ENCODE measurements at places on chromosomes 12 and 14. TPM values are rescaled to one million over a fixed set of nuclear protein-coding genes. Genes with fewer than 3 reads are reported as not detected.

GRCh38 chr14:34439090-34439489 lies 22.9 kb downstream of the SPTSSA start:
- H3K4me3 ChIP-seq = no peak overlapping the region
- no peak overlapping the region for H3K27ac ChIP-seq
- peaks cover 3% of the 10 kb centered on the region for H3K36me3 ChIP-seq
- H3K27me3 ChIP-seq = no peaks in the 10 kb centered on the region
- no peak for DNase-seq

GRCh38 chr14:85471156-85471555 lies 58.8 kb upstream of the FLRT2 start:
- DNase-seq = peak; percentile 84
- no peaks in the 10 kb centered on the region for H3K27me3 ChIP-seq
- no peaks in the 10 kb centered on the region for H3K36me3 ChIP-seq
- no peak overlapping the region for H3K4me3 ChIP-seq
- peak overlapping the region; percentile 76 for H3K27ac ChIP-seq
- H3K4me1 ChIP-seq = peaks cover 21% of the 10 kb centered on the region

GRCh38 chr14:102690509-102691286 lies 86.6 kb upstream of the TRAF3 start:
- H3K27ac ChIP-seq = no peak overlapping the region
- no peak for DNase-seq
- no peaks in the 10 kb centered on the region for H3K4me1 ChIP-seq

- no peak overlapping the region for H3K4me3 ChIP-seq
- no peaks in the 10 kb centered on the region for H3K27me3 ChIP-seq
- H3K27ac ChIP-seq = no peak overlapping the region
- H3K36me3 ChIP-seq = peaks cover 36% of the 10 kb centered on the region
- H3K4me1 ChIP-seq = no peaks in the 10 kb centered on the region
These were observed 32.0 kb downstream of the ANAPC7 start for GRCh38 chr12:110371408-110372055.

DNA sequence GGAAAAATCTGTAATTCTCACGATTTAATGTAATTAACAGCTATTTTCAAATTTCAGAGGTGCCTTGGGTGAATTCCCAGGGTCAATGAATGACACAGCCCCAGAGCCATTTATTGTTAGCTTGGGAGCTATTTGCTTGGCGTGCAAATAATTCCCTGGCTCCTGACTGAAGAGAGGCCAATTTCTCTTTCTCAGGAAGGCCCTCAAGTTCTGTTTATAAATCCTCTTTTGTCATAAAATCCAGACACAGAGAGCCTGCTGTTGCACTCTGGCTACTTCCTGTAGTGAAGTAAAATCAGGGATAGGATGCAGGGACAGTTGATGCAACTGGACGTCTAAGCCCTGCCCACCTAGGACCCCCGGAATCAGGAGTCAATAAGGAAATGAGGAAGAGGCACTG lies 154.3 kb downstream of the TMX1 start:
- no peaks in the 10 kb centered on the region for H3K36me3 ChIP-seq
- no peak for DNase-seq
- no peaks in the 10 kb centered on the region for H3K27me3 ChIP-seq

- no peaks in the 10 kb centered on the region for H3K36me3 ChIP-seq
- H3K4me3 ChIP-seq = no peak overlapping the region
- no peak for DNase-seq
- H3K27ac ChIP-seq = no peak overlapping the region
- no peaks in the 10 kb centered on the region for H3K27me3 ChIP-seq
These were observed 34.0 kb downstream of the DUSP16 start for GRCh38 chr12:12528361-12529270.

- DNase-seq = no peak
- H3K4me1 ChIP-seq = no peaks in the 10 kb centered on the region
- no peak overlapping the region for H3K27ac ChIP-seq
These were observed 36.2 kb downstream of the BCL11B start for GRCh38 chr14:99235582-99236320.

- no peaks in the 10 kb centered on the region for H3K27me3 ChIP-seq
- H3K4me1 ChIP-seq = no peaks in the 10 kb centered on the region
- H3K36me3 ChIP-seq = no peaks in the 10 kb centered on the region
- DNase-seq = no peak
These were observed 175.8 kb downstream of the SLC2A13 start for GRCh38 chr12:39930101-39930500.

GRCh38 chr12:85509857-85510256 lies 229.8 kb downstream of the ALX1 start:
- no peaks in the 10 kb centered on the region for H3K36me3 ChIP-seq
- H3K27me3 ChIP-seq = no peaks in the 10 kb centered on the region
- H3K27ac ChIP-seq = no peak overlapping the region
- no peaks in the 10 kb centered on the region for H3K4me1 ChIP-seq

DNA sequence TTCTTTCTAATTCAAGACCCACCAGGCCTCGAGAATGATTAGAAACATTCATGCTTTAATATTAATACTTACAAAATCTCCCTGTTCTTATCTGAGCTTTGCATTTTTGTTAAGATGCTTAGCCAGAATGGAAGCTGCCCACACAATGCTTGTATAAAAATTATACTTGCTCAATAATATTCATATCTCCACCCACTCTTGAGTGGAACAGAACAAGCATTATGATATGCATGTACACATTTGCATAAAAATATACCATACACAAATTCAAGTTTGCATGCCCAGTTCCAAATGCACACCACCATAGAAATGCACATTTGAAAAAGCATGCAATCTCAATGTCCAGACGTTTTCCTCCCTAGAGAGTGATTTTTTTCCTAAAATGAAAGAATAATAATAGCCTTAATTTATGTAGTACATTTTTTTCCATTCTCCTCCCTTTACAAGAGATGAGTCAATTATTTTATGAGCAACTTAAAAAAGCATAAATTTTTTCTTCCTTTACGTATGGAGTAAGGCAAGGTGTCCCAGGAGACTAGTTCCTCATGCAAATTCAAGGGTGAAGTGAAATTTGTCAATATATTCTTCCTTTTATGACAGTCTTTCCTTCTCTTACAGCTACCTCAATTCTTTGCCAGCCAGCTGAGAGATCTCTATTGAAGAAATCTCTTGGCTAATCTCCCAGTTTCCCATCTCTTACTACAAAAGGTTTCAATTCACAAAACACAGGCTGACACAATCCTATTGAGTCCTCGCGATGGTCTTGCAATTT lies 313.1 kb upstream of the GARIN6 start:
- no peaks in the 10 kb centered on the region for H3K27me3 ChIP-seq
- H3K27ac ChIP-seq = no peak overlapping the region
- H3K4me1 ChIP-seq = no peaks in the 10 kb centered on the region
- no peaks in the 10 kb centered on the region for H3K36me3 ChIP-seq
- H3K4me3 ChIP-seq = no peak overlapping the region
- no peak for DNase-seq

PMCH gene
- not detected for total RNA-seq

RAD9B gene
- 0.53 TPM for total RNA-seq

LRRC9 gene
- not detected for total RNA-seq

DLGAP5 gene
- 2.2 TPM for total RNA-seq

All from astrocyte (in vitro differentiated cells and primary cell).